Activated CD8-positive, alpha-beta T cell treated with anti-CD3 and anti-CD28 coated beads, Interleukin-2, amount 10 ng/mL, durations not matched to agents 7 days and 5 days (primary cell): ENCODE measurements at places on chromosomes 3 and 15. TPM values are rescaled to one million over a fixed set of nuclear protein-coding genes. Genes with fewer than 3 reads are reported as not detected.

DNA sequence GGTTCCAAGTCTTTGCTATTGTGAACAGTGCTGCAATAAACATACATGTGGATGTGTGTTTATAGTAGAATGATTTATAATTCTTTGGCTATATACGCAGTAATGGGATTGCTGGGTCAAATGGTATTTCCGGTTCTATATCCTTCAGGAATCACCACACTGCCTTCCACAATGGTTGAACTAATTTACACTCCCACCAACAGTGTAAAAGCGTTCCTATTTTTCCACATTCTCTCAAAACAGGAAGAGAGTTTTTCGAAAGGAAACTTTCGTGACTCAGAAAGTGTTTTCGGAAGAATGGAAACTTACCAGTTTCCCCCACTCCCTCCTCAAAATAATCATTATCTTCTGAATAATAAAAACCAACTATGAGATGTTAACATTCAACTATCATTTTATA, 205.8 kb downstream of the ALCAM start:
- no peak for DNase-seq

DNA sequence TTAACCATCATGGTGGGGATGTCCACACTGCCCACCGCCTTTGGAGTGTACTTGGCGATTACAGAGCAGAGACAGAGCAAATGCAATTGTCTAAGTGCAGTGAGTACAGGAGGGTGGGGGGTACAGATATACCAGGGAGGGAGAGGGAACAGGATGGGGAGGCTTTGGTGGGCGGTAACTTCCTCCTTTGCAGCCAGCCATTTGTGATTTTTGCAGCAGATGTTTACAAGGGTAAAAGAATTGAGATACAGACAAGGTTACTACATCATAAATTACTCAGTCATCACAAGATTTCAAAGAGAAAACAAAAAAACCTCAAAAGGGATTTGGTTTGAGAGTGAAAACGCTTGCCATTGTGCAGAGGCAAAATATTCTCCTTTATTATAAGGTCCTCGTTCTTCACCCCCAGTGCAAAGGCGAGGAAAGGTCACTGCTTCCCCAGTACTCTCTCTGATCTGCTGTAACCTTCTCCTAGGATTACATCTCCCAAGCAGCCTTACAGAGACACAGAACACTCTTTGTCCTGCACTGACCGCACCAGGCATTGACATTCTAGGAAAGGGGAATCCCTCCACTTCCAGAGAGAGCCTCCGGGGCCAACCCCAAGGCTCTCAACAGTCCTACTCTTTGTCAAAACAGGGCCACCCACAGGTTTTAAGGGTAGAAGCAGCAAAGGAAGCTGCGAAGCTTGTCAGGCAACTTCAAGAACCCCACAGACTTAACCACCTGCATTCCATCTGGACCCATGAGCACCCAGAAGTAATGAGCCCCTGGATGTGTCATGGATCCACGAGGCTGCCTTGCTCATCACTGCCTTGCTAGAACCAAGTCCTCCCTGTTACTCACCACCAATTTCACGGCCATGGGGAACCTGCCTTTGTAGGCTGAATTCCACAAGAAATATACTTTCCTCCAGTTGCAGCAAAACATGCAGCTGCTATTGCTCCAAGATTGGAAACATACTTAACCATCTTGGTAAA, 117.3 kb downstream of the ADAMTS17 start:
- no peak for DNase-seq

GRCh38 chr15:85312929-85313331, 67.5 kb upstream of the AKAP13 start:
- no peak for DNase-seq

DNA sequence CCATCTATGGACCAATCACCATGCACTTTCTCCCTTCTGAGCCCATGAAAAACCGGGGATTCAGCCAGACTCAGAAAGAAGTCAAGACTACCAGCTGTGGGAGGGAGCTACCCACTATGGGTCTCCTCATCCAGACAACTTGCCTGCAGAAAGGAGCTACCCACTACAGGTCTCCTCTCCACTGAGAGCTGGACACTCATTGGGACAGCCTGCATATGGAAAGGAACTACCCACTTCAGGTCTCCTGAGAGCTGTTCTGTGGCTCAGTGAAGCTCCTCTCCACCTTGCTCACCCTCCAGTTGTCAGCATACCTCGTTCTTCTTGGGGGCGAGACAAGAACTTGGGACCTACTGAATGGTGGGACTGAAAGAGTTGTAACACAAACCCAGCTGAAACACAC, 22.3 kb upstream of the ZBED2 start:
- DNase-seq = no peak

GRCh38 chr3:146543461-146544001, 876 bp downstream of the PLSCR1 start:
- DNase-seq = no peak

The IQCF5 gene
- total RNA-seq = not detected
